Inflammatory macrophage (primary cell): ENCODE measurements at places on chromosomes 6 and 20.
A peak's percentile ranks its signal among the peaks of the same experiment; 100 is the strongest.

GRCh38 chr6:160418370-160418769 is 70.2 kb downstream of the SLC22A3 start:
- no peak for DNase-seq

DNA sequence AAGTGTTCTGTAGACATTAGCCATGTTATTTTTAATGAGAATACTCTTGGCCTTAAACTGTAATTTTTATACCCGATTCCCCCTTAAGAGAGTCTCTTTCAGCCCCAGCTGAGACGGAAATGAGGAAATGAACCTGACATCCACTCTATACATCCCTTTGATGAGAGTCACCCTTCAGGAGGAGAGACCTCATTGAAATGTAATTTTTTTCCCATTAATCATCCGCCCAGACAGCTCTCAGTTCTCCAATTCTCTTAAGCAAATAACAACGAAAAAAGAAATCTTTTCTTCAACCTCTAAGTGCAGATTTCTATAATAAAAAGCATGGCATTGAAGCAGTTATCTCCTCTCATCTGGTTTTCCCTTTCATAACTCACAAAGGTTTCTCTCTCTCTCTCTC is 243.8 kb upstream of the PMEPA1 start:
- DNase-seq = no peak

DNA sequence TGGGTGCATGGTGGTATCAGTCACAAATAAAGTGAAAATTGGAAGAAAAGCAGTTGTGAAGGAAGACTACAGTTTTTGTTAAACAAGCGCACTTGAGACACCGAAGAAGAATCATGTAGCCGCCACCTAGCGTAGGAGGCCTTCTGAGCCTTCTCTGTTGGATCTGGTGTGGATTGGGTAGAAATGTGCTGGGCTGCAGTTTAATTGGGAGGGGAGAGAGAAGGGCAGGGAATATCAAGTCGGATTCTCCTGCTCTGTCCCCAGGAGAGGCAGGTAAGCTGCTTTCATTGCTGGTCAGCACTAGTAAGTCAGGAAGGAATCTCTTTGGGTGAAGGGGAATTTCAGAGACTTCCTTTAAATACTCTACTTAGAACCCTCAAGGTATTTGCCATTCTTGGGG is 1.2 kb upstream of the FABP7 start:
- DNase-seq = no peak

GRCh38 chr6:106569428-106569827 is 59.9 kb downstream of the RTN4IP1 start:
- DNase-seq = no peak

GRCh38 chr6:137260217-137260616 is 41.0 kb upstream of the IFNGR1 start:
- no peak for DNase-seq

DNA sequence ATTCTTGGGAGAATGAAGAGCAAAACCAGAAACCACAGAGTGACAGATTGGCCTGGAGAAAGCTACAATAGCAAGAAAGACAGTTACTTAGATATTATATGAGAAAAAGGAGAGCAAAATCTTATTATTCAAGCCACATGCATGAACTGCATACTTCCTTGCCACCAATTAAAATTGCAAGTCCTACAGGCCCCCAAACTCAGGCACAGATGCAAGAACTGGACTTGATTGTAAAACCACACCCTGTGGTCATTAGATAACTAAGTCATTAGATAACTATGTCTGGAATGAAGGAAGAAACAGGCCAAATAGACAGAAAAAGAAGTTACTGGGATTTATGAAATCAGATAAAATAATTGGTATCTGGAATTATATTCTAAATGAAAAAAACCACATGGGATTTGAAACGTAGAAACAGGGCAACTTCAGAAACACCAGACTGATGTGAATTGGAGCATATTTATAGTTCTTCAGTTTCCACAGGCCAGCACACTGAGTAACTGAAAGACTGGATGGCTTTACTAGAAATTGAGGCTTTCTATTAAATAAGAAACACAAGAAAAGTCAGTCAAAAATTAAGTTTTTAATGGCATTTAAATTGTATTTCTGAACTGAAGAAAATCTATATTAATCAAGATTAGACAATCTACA is 49.4 kb upstream of the CARMIL1 start:
- no peak for DNase-seq

GRCh38 chr6:26400626-26401025 is 1.4 kb upstream of the BTN3A1 start:
- no peak for DNase-seq

GRCh38 chr20:21534453-21534852 is 20.6 kb upstream of the NKX2-2 start:
- no peak for DNase-seq

DNA sequence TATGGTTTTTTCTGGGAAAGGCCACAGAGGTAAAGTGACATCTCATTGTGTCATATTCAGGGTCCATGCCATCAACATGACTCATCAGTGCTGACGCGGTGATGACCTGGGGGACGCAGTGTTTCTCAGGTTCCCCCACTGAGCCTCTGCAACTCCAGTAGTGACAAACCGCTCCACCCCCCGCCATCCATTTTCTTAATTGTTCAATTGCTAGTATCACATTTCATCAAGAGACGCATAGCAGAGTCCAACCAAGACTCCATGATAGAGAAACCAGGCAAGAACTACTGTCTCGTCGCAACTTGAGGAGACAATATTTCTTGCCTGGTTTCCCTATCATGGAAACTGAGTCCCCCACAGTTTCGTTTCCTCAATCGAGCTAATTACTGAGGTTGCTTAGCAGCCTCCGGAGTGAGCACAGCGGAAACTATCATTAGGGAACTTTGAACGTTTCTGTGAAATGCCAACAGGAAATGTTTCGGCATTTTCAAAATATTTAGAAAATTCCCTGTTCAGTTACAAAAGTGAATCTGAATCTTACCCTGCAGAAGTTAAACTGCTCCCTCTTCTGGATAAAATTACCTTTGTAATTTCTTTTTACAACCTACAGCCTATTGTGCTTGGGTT is 12.2 kb upstream of the SERPINB1 start:
- peak; percentile 94 for DNase-seq

DNA sequence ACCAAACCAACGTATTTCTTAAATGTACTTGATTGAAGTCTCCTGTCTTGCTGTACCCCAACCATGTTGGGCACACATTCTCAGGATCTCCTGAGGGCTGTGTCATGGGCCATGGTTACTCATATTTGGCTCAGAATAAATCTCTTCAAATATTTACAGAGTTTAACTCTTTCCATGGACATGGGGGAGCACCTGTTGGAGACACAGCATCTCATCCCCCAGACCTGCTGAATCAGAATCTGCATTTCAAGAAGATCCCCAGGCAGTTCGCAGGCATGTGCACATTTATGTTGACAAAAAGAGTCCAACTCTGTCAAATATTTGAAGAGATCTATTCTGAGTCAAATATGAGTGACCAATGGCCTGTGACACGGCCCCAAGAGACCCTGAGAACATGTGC is 24.5 kb downstream of the PIGT start:
- DNase-seq = no peak

DNA sequence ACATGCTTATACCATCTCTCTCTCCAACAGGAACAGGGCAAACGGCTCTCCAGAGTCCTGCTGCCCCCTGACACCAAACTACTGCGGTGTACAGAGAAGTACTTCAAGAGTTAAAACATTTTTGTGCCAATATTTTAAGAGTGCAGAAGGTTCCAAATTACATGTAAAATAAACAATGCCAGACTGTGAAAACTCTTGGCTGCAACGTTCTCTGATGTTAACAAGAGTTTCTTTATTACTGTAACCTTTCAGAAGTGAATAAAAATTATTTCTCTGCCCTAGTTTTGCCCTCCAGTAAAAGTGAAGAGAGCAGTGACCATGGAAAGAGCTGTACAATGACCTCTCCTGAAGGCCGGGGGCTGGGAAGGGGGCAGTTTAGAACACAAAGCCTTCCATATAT is 41.4 kb upstream of the FAM83C start:
- DNase-seq = no peak

DNA sequence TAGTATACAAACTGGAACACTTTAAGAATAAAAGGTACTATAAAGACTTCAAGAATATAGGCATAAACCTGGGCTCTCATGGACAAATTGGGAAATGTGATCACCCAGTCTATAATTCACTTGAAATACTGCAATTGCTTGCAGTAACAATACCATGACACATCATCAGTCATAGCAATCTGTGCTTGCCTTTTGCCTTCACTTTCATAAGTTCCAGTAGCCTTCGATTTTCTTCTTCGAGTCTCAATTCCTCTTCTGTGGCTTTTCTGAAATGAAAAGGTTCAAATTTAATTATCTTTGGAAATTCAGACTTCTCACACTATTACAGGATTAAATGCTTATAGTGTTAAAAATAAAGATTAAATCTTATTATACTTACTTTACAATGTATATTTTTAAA is 96.3 kb upstream of the ZBTB24 start:
- peak; percentile 48 for DNase-seq

- DNase-seq = no peak
Observed at GRCh38 chr20:59158673-59159072, 4.9 kb upstream of the ZNF831 start.

DNA sequence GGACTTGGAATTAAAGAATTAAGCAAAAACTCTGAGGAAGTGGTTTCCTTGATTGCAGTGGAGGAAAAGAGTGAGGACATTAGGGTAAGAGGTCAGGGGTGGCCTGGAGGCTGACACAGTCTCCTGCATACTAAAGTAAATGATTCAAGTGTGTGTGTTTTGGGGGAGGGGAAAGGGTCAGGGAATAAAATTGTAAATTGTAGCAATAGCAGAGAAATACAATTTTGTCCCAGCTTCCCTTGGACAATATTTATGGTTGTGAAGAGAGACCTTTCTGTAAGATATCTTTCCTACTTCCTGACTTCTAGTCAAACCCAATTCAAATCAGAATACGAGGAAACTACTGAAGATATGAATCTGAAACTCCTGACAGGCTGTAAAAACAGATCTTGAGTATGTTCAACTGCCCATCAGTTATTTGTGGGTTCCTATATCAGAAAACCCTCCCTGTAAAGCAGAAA is 143.4 kb upstream of the HMGN3 start:
- DNase-seq = no peak

DNA sequence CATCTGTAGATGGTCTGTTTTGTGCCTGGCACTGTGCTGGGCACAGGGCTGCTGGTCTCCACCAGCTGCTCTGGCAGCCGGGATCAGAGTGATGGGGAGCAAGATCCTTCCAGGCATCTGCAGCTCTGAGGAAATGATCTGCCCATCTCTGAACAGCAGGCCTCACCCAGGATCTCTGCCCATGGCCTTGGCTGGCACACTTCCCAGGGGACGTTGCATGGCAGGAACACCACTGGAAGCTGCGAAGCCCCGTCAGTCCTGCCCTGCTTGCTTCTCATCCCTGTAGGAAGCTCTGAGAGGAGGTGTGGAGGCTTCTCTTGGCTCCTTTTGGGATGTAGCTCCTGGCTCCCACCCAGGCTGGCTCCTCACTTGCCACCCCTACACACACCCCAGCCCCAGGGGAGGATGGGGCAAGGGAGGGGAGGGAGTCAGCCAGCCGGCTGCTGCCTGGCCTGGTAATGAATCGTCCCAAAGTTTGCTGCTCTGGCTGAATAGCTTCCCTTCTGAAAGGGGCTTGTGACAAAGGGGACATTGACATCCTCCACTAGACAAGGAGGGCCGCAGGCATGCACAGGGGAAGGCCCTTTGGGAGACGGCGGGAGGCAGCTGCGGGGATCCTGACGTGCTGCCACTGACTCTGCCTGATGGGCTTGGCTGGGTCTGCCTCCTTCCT is 108.9 kb downstream of the VEGFA start:
- DNase-seq = no peak

GRCh38 chr6:156886409-156886808 is 109.2 kb downstream of the ARID1B start:
- DNase-seq = peak; percentile 77

DNA sequence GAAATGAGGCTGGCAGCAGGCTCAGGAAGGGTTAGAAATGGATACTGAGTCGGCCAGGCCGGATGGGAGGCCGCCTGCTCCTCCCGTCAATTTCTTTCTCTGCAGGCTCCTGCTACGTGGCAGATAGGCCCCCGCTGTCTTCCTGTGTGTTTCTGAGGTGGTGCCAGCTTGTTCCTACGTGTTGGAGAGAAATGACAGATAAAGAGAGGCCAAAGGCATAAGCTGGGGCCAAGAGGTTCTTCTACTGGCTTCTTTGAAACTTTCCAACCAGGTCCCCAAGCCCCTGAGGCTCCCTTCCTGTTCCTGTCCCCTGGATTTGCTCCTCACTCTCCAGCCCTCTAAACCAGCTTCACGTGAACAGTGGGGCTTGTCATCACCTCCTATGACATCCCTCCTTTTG is 76.8 kb downstream of the TCP11 start:
- DNase-seq = no peak

DNA sequence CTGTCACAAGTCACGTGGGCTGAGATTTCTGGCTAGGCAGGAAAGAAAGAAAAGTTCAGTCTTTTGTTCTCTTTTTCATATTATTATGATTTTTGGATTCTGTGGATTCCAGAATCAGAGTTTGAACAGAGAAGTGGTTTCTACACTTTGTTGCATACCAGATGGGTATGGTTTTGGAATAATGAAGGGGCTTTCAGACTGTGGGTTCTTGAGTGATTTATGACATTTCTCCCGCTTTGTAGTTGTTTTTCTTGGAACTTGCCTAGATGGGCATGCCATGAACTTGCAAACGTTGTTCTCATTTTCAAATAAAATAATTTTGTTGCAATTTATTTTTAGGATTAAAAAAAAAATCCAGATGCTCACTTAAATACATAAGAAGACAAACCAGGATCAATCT is 34.4 kb downstream of the CBFA2T2 start:
- no peak for DNase-seq

DNA sequence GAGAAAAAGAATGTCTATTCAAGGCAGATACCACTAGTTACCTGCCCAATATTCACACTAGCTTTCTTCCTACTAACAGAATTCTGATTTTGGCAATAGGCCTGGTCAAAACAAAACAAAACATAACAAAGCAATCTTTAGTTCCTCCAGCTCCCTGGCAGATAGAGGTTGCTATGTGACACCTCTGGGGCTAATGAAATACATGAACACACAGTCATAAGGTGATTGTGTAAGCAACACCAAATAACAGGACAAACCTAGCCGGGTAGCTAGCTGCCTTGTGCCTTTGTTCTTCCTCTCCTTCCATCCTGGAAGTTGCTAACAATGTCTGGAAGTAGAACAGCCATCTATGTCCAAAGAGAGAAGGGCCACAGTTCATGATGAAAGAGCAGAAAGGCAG is 6.0 kb upstream of the HMGN3 start:
- DNase-seq = peak; percentile 21

DNA sequence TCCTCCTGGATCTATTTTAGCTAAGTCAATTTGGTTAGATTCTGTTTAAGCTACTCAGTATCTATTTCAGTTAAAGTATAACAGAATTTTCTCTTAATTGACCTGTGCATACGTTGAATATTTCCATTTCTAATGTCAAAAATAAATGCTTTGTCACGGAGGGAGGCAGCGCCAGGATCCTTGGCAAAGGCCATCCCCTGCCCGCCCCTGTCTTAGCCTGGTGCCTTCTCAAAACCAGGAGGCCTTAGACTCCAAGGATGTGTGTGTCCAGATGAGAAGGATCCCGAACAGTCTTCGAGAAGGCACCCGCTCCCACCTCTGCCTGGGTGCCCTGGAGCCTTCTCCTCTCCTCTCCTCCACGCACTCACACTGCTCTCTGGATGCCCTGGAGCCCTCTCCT is 22.4 kb downstream of the TCFL5 start:
- no peak for DNase-seq

- DNase-seq = peak; percentile 14
Observed at GRCh38 chr6:37566111-37566949, 66.6 kb upstream of the CCDC167 start.

- DNase-seq = no peak
Observed at GRCh38 chr20:44678990-44679611, 27.6 kb upstream of the ADA start.
